ENCODE measurements at places on chromosomes 5 and 9.
A peak's percentile ranks its signal among the peaks of the same experiment; 100 is the strongest.

DNA sequence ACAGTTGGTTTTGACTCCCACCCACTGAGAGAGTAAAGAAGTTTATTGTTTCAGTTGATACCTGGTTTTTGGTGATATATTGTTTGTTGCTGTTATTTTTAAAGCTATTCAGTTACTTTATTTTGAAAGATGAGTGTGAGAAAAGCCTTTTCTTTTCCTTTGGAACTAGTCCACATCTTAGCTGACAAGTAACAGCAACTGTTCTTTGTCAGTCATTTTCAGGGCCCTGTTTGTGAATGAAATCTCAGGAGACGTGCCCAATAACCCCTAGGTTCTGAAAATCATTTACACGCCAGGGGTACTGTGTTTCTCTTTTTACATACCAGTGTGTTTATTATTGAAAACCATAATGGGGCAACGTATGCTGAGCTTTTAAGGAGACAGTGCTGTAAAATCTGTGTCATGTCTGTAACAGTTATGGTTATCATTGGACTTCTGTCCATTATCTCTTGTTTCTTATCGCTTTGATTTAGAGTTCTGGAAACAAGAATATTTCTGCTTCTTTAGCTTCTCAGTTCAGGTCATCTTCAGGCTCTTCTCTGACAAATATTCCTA, 75.0 kb downstream of the LIX1 start:
- no peak for DNase-seq

GRCh38 chr9:103707181-103707580, 386.9 kb upstream of the SMC2 start:
- no peak for DNase-seq

- DNase-seq = no peak
These were observed 22.4 kb upstream of the ASTN2 start for GRCh38 chr9:117437283-117437682.

GRCh38 chr5:143665866-143666265, 146.1 kb upstream of the HMHB1 start:
- DNase-seq = no peak

- DNase-seq = no peak
These were observed 141.7 kb downstream of the HTR1A start for GRCh38 chr5:63820577-63820976.

- DNase-seq = no peak
These were observed 252.0 kb downstream of the MRPS30 start for GRCh38 chr5:45060724-45061123.

DNA sequence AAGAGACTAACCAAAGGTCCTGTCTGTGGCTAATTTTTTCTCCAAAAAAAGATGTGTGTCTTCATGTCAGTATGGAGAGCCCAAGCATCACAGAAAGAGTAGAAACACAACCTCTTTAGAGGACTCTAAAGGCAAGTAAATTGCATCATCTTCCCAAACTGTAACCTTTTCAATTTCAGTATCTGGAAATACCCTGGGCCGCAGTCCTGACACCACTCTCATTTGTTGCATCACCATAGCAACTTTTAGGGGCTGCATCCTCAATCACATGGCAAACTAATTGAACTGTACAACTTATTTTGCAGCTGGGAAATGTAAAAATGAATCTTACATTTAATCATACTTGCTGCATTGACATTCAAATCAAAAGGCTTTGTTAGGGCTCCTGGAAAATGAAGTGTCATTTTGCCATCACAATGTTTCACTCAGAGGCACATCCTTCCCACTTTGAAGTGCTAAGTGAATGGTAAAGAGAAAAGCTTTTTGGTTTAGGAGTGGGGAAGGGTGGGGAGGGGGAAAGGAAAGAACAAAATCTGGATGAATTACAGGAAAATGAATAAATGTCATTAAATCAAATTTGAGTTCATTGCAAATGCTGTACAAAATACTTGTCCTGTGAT, 60.6 kb upstream of the GRIA1 start:
- DNase-seq = no peak

DNA sequence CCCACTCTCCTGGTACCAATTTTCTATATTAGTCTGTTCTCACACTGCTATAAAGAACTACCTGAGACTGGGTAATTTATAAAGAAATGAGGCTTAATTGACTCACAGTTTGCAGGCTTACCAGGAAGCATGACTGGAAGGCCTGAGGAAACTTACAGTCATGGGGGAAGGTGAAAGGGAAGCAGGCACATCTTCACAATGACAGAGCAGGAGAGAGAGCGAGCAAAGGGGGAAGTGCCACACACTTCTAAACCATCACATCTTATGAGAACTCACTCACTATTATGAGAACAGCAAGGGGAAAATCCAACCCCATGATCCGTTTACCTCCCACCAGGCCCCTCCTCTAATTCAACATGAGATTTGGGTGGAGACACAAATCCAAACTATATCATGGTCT, 72.2 kb downstream of the ATG10 start:
- DNase-seq = no peak

DNA sequence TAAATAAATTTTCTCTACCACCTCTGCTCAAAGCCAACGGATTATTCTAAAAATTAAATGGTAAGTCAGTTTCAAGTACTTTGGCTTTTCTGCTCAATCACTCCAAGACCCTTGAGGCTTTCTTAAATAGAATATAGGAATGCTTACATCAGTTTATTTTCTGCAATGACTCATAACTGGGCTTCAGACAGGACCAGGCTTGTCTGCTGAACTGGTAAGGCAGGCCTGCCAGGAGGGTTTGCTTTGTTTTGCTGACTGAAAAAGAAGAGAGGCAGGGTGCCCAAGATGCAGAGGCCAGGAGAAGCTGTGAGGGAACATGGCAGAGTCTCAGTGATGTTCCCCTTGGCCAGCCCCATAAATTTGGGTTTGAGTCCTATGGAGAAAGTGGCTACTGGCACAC, 60.3 kb upstream of the EPB41L4A start:
- DNase-seq = peak; percentile 32

GRCh38 chr5:135221187-135221473, 177.9 kb downstream of the MACROH2A1 start:
- DNase-seq = no peak

DNA sequence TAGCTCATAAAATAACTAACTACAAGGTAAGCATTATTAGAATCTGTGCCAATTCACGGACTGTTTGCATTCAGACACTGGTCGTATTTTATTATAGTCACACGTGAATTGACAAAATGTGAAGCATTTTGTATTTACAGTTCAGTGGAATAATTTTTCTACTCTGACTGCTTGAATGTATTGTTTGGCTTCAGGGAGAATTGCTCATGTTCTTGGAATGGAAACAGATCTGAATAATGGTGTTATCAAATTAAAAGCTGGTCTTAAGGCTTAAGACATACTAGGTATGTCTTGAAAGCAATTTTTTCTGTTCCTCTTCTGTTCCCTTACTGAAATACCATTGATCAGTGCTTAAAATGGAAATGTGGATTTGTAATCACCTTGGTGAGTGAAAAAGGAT, 543.7 kb upstream of the TLE4 start:
- DNase-seq = no peak

GRCh38 chr5:157289164-157289819, 23.4 kb downstream of the CYFIP2 start:
- no peak for DNase-seq

DNA sequence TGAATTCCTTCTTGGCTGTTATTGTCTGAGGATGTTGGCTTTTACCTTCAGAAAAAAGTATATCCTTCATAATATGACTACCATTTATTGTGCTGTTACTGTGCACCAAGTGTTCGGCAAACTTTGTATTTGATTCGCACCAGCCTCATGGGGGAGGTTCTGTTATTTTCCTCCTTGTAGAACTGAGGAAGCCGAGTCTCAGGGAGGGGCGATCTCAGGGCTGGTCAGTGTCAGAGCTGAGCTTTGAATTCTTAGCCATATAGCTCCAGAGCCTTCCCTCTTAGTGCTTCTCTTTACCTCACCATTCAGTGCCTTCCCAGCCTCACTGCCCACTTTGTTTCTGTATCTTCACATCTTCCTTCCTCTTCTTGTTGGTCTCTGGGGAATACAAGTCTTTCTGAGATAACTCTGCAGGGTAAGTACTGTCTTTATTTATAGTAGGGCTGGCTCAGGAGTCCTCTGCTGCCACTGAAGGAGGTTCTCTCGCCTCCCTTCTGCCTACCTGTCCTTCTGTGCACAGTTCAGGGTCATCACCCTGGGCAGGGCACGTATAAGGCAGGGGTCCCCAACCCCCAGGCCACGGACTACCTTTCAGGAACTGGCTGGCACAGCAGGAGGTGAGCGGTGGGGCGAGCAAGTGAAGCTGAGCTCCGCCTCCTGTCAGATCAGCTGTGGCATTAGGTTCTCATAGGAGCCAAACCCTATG, 48.4 kb downstream of the GALNT10 start:
- DNase-seq = no peak

GRCh38 chr9:98288881-98289280, 33.4 kb upstream of the TBC1D2 start:
- no peak for DNase-seq

- DNase-seq = no peak
These were observed 133.1 kb downstream of the HSD17B3 start for GRCh38 chr9:96168882-96169281.

DNA sequence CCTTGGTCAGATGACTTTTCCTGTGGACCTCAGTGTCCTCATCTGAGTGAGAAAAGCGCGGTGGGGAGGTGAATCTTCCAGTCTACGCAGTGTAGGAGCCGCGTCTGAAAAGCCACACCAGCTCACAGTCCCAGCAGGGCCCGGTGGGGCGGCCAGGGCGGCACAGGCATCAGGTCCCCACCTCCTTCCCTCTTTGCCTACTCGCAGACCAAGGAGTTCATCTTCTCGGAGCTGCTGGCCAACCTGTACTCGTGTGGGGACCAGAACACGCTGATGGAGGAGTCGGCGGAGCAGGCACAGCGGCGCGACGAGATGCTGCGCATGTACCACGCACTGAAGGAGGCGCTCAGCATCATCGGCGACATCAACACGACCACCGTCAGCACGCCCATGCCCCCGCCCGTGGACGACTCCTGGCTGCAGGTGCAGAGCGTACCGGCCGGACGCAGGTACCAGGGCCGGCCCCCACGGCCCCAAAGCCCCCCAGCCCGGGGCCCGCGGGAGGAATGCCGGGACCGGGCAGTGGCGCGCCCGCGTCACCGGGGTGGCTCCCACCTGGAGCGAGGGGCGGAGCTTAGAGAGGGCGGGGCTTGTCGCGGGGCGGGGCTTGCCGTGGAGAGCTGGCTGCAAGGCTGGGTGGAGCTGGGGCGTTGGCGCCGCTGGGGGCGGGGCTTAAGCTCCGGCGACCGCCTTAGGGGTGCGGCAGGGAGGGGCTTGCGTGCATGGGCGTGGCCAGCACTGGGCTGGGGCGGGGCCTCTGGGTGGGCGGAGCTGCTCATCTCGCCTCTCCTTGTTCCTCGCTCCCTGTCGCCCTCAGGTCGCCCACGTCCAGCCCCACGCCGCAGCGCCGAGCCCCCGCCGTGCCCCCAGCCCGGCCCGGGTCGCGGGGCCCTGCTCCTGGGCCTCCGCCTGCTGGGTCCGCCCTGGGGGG, 25.6 kb downstream of the GOLGA2 start:
- DNase-seq = no peak

DNA sequence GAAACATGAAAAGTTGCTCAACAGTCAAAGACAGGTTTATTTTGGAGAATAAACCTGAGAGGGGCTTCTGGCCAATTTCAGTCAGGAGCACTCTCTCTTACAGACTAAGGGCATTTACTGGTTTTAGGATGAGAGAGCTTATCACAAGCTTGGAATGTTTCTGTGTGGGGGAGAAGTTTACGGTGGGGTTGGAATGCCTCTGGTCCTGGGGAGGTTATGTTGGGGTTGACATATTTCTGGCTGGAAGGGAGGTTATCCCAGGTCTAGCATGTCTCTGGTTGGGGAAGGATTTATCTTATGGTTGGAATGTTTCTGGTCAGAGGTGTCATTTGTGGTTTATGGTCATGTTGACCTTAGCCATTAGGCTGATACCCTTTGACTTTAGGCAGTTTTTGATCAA, 1867.3 kb downstream of the EFNA5 start:
- no peak for DNase-seq

DNA sequence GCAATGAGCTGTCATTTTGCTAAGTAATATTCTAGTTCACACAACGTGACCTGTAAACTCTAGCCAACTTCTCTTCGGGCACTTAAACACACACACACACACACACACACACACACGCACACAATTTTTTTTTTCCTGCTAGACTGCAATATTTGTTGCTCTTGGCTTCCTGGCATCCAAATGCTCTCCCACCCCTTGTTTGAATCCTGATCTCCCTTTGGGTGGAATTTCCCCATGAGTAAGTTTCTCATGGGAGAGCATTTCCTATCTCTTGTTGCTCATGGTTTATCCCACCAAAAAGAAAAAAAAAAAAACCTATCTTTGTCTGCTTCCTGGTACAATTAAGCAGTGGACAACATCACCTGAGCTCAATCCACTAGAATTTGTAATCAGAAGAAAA, 54.7 kb upstream of the TSLP start:
- DNase-seq = no peak

DNA sequence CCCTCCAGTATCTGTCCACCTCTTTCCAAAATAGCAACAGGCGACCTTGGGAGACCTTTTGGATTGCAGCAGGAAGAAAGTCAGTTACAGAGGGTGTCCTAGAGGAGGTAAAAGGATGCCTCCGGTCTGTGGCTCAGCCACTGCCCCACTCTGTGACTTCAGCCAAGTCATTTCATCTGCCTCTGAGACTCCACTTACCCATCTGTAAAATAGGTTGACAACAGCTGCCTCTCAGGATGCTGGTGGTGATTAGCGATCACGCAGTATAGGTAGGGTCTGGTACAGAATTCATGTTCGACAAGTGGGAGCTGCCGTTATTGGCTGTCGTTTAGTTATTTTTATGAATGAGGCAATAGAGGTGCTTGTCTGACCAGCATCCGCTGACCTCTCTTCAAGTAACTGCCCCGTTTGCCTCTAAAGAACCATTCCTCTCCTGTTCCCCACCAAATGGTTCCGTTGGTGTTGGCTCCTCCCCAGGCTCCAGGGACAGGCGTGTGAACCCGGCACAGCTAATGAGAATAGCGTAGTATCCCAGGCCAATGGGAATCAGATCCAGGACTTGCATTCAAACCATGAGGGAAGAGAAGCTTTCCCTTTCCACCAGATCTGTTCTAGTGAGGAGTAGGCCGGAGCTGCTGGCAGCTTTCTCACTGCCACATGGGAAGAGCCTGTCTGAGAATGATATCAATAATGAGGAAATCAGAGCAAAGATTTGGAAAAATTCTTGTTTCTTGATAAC, 64.1 kb downstream of the SMIM23 start:
- no peak for DNase-seq

GRCh38 chr5:66840511-66841013, 244.4 kb downstream of the MAST4 start:
- no peak for DNase-seq

Measured in DMS 273 treated with DMSO at 0.1 percent for 48 hours (cell line).